Stimulated activated CD8-positive, alpha-beta memory T cell treated with anti-CD3 and anti-CD28 coated beads, Interleukin-7, amount 100 ng/mL, for 48 hours (primary cell): ENCODE measurements at places on chromosomes 12 and 14.

- DNase-seq: no peak
Observed at GRCh38 chr12:74365178-74365964, 172.3 kb upstream of the ATXN7L3B start.

DNA sequence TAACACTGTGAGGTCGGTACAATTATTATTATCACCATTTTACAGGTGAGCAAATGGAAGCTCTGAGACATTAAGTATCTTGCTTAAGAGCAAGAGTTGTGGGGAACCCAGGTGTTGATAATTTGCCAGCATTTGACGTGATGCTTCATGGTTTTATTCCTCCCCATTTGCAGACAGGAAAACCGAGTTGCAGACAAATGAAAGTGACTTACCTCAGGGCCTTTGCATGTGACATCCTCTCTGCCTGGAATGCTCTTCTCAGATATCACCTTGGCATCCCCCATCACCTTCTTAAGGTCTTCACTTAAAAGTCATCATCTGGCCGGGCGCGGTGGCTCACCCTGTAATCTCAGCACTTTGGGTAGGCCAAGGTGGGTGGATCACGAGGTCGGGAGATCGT is 21.0 kb upstream of the P2RX7 start:
- no peak for DNase-seq

GRCh38 chr14:57078054-57078453 is 190.7 kb downstream of the EXOC5 start:
- no peak for DNase-seq

GRCh38 chr12:6936636-6937480 is 6.8 kb upstream of the RNU7-1 start:
- DNase-seq: no peak

DNA sequence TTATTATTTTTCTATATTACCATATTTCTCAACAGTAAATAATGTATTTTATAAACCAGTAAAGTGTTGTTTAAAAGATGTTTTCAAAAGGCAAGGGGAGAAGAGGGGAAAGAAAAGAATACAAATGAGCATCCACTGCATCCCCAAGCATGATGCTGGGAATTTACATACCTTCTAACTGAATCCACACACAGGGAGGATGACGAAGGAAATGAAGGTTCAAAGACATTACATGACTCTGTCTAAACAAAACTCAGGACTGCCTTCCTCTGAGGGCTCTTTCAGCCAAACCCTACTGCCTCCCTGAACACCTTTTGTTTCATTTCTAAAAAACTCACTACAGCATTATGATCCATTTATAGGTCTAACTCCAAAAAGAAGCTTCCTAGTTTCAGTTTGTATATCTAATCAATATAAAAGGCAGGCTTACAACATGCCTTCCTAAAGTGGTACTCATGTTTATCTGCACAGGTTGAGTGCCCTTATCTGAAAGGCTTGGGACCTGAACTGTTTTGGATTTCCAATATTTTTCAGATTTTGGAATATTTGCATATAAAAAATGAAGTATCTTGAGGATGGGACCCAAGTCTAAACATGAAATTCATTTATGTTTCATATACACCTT is 30.3 kb downstream of the DICER1 start:
- DNase-seq: no peak

DNA sequence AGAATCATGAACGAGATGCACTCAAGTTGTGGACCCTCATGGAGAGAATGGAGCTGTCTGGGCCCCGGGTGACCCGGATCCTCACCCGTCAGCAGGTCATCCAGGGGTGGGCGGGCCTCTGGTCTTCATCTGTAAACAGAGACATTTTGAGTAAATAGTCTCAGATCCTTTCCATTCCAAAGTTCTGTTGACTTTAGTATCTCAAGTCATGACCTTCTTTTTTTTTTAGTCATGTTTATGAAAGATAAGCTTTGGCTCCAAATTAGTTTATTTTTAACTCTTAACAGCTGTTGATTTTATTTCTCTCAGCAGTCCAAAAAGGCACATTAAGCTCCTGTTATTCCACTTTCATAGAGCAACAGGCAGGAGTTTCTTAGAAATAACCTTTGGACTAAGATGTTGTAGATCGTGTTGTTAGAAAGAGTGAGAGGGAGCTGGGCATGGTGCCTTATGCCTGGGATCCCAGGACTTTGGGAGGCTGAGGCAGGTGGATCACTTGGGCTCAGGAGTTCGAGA is 48.9 kb upstream of the AMN start:
- no peak for DNase-seq

GRCh38 chr12:53078425-53079225 is 565 bp downstream of the SPRYD3 start:
- DNase-seq: no peak

DNA sequence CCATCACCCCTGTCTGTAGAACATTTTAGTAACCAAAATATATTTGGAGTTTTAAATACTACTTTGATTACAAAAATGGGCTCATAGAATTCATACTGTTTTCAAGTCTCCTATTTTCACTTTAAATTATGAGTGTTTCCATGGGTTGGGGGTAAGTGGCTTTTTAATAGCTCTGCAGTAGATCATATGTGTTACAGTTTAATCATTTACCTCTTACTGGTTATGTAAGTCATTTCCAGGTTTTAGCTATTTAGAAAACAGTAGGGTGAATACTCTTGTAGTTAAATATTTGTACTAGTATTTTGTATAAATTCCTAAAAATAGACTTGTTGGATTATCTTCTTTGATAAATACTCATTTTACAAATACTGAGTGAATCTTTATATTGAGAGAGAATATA is 8.2 kb downstream of the PCNX1 start:
- no peak for DNase-seq

- DNase-seq: no peak
Observed at GRCh38 chr12:106127338-106128126, 11.2 kb downstream of the NUAK1 start.

DNA sequence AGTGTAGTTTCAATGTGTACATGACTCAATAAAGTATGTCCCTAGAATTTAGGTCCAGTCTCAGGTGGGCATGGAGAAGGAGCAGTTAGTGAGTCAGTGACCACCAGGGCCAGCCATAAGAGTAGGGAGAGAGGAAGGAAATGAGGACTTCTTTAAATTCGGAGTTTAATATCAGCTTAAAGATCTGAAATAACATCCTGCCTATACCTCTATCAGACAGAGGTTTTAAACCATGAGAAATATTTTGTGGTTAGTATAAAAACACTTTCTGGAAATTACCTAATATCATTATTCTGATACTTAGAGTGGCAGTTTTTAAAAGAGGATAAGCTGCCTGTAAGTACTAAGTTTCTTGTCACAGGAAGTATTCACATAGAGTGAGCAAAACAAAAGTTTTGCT is 61.7 kb upstream of the ST8SIA1 start:
- DNase-seq: no peak

GRCh38 chr12:64992641-64993040 is 128.5 kb downstream of the WIF1 start:
- DNase-seq: no peak

DNA sequence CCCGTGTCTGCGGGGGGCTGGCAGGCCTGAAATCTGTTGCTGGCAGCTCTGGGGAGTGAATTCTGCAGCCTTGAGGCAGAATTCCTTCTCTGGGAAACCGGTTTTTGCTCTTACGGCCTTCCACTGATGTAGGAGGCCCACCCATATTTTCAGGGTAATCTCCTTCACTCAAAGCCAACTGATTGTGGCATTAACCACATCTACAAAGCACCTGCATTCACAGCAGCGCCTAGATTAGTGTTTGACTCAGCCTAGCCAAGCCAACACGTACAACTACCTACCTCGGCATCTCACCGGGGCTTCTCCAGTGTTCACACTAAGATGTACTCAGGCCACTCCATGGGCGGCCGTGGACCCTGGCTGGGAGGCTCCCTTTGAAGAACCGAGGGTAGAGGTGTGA is 15.8 kb downstream of the C12orf43 start:
- DNase-seq: no peak

DNA sequence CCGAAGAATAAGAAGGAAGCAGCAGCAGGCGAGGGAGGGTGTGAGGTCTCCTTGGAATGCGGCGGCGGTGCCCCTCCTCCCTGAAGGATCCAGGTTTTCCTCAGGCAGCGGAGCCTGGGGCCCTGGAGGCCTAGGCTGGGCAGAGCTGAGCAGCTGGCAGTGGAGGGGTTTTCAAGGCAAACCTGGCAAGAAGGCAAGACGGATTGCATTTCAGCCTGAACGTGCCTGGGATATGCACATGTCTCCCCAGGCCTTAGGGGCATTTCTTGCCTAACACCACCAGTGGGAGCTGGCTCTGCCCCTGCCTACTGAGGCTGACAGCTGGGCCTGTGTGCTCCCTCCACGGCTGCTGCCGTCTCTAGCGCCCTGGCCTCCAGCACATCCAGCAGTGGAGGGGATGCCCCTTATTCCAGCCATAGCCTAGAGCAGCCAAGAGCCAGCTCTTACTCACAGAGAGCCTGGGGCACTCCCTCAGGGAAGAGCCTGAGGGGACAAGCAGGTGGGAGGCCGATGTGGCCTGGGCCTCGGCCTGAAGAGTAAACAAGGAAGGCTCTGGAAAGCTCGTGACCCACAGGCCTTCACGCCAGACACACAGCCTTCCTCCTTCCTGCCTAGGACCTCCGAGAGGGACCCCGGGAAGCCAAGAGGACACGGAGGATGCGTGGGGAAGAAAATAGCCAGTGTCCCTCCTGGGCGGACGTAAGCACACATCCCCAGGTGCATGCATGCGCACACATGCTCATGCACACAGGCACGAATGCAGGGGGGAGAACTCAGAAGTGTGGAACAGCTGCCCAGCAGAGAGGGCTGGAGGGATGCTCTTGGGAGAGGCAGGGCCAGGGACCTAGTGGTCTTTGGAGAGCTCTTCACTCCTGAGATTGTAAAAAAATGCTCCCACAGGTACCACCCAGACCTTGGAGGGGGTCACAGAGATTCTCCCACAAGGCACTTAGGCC is 23.0 kb upstream of the EIF2B2 start:
- DNase-seq: no peak

DNA sequence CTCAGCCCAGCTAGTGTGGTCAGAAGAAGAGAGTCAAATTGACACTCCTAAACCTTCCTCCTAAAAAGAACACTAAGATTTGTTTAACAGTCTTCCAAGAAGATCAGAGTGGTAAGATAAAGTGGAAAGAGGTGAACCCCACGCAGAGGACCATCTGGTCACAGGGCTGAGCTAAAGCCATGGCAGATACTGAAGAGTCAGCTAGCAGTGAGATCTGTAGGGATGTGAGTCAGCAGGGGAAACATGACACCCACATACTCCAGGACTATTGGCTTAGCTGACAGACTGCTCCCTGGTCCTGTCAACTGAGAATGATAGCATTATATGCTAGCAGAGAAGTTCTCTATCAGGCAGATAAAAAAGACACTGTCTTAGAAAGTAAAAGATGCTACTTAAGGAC is 269.4 kb upstream of the ALG10 start:
- no peak for DNase-seq

DNA sequence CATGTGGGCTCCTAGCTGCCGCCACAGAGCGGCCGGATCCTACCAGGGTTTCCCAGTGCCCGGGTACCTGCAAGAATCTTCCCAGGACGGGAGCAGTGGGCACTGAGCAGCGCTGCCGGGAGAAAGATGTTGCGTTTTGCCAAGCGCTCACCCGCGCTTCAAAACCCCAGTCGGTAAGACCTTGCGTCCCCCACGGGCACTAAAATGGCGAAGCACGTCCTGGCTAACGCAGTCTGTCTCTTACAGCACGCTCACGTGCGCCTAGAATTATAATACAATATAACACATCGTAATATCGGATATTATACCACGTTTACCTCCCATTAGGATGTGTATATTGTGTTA is 35.1 kb upstream of the TBX5 start:
- DNase-seq: no peak

DNA sequence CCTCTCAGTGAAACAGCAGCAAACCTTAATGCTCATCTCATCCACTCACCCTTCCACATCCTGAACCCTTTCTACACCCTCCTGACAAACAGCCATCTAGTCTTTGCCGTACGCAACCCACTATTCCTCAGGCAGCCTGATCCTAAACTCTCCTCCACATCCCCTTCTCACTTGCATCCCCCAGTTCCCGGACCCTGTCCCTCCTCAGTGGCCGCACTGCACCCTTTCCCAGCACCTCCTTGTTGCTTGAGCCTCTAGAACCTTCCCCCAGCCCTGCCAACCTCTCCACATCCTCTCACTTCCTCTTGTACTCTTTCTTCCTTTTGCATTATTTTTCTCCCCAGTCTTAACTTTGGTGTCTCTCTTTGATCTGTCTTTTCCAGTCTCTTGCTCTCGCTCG is 42.9 kb downstream of the IQSEC3 start:
- no peak for DNase-seq

- no peak for DNase-seq
Observed at GRCh38 chr14:84042992-84043391, 1487.0 kb upstream of the FLRT2 start.

- DNase-seq: no peak
Observed at GRCh38 chr12:58647495-58647894, 272.8 kb downstream of the LRIG3 start.

DNA sequence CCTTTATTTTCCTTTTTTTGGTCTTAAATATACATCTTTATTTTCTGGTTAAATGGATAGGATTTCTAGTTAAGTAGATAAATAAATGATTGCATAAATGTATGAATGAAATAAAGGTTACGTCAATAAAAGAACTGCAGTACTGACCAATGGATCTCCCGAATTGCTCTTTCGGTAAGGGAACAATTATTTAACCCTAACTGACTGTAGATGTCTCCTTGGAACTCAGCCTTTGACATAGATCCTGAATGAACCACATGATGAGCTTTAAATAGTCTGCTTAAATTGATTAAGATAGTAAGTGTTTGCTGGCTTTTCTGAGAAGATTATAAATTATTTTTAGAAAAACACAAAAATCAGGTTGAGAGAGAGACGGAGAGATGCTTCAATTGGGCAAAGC is 391.0 kb upstream of the SYT1 start:
- no peak for DNase-seq

GRCh38 chr14:36057452-36058116 is 118.9 kb downstream of the PTCSC3 start:
- DNase-seq: no peak

GRCh38 chr14:105474483-105475268 is at the start of gene CRIP2:
TSS of gene CRIP2 (plus strand) at chr14:105474821. CDS start at chr14:105474863, 42 bp downstream.
- DNase-seq: no peak

- DNase-seq: no peak
Observed at GRCh38 chr12:75827061-75827460, 204.5 kb downstream of the PHLDA1 start.

GRCh38 chr14:88245321-88245720 is 77.7 kb downstream of the KCNK10 start:
- no peak for DNase-seq

DNA sequence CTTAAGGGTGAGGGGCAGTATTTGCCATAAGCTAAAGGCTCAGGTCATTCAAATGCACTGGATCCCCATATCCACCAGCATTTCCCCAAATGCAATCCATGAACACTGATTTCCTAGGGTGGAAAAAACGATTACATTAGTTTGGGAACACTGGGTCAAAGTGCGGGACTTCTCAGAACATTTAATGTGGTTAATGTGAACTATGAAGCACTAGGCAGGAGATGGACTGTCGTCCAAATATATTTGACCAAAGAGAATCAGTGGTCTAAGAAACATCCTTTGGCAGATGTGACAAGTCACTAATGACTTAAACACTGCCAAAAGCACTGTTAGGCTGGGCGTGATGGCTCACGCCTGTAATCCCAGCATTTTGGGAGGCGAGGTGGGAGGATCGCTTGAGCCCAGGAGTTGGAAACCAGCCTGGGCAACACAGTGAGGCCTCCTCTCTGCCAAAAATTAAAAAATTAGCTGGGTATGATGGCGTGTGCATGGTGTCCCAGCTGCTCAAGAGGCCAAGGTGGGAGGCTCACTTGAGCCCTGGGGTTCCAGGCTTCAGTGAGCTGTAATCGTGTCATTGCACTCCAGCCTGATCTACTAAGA is 205.4 kb downstream of the CALM1 start:
- DNase-seq: no peak

GRCh38 chr14:97156705-97157104 is 359.5 kb downstream of the VRK1 start:
- DNase-seq: no peak

- DNase-seq: no peak
Observed at GRCh38 chr12:48970702-48971334, 717 bp downstream of the WNT10B start.
